ENCODE measurements at places on chromosomes 6 and 20.

DNA sequence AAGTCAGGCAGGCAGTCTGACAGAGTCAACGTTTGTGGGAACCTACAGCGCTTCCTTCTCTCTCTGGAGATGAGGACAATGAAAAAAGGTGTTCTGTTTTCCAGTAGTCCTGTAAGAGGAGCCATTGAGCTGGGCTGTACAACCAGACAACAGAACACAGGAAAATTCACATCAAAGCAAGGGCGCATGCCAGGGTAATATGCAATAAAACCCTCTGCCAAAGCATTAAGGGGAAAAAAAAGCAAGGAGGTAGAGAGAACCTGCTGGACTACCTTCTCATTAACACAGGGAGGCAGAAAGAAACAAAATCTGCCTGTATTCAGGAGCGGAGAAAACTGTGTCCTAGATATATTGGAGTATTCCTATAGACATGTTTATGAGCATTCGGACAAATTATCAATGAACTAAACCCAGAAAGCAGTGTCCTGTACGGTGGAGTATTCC is 1.3 kb downstream of the RNF24 start:
- DNase-seq: no peak

GRCh38 chr20:63440366-63440955 is 32.0 kb downstream of the KCNQ2 start:
- DNase-seq: no peak

- no peak for DNase-seq
Observed at GRCh38 chr20:5845681-5846615, 95.7 kb downstream of the SHLD1 start.

- DNase-seq: no peak
Observed at GRCh38 chr6:24078200-24078599, 47.8 kb upstream of the NRSN1 start.

- no peak for DNase-seq
Observed at GRCh38 chr6:168247443-168248147, 72.0 kb downstream of the DACT2 start.

GRCh38 chr20:8074931-8075330 is 55.4 kb upstream of the TMX4 start:
- no peak for DNase-seq

- no peak for DNase-seq
Observed at GRCh38 chr20:48131581-48131980, 346.3 kb upstream of the SULF2 start.

Measured in activated T-helper 9 cell treated with anti-CD3 and anti-CD28 coated beads, Interleukin-2, amount 50 U/mL, for 16 hours (primary cell).